Glutamatergic neuron (in vitro differentiated cells): ENCODE measurements at places on chromosomes 16 and 17.

DNA sequence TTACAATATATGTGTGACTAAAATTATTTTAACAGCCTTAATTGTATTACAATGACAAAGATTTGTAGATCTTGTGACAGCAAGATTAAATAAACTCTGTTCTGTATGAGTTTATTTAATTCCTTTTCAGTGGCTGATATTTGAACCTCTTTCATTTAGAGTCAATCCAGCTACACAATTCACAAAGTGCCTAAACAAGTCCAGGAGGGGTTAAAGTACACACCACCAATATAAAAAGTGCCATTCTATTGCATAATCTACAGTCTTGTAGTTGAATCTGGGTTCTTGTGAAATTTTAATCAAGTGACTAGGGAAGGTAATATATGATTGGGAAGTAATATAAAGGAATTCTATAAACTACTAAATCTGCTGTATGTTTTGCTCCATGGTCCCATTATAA is 3.9 kb upstream of the NFAT5 start:
- peaks cover 3% of the 10 kb centered on the region for H3K27me3 ChIP-seq
- H3K36me3 ChIP-seq: peaks cover 3% of the 10 kb centered on the region
- H3K4me1 ChIP-seq: peaks cover 10% of the 10 kb centered on the region
- no peak for DNase-seq
- no peak overlapping the region for H3K27ac ChIP-seq

DNA sequence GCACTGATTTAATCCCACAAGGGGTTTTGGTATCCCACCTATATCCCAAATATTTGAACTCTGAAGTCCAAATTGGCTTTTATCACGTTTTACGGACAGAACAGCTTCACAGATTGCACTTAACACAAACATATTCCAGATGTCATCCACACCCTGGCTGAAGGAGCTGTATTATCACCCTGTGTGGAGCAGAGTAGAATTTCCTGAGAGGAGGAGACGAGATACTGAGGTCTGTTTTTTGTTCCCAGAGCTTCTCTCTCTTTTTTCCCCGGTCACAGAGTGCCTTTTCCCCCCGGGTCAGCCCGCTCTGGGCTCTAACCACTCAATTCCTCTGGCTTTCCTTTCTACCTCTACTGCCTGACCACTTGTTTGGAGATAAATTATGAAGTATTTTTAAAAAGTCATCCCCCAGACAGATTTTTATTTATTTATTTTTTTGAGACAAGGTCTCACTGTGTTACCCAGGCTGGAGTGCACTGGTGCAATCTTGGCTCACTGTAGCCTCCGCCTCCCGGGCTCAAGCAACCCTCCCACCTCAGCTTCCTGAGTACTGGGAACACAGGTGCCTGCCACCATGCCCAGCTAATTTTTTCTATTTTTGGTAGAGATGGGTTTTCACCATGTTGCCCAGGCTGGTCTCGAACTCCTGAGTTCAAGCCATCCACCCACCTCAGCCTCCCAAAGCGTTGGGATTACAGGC is 30.7 kb downstream of the DNAH2 start:
- H3K4me3 ChIP-seq: no peak overlapping the region
- no peak for DNase-seq
- no peaks in the 10 kb centered on the region for H3K4me1 ChIP-seq
- peaks cover 5% of the 10 kb centered on the region for H3K36me3 ChIP-seq

DNA sequence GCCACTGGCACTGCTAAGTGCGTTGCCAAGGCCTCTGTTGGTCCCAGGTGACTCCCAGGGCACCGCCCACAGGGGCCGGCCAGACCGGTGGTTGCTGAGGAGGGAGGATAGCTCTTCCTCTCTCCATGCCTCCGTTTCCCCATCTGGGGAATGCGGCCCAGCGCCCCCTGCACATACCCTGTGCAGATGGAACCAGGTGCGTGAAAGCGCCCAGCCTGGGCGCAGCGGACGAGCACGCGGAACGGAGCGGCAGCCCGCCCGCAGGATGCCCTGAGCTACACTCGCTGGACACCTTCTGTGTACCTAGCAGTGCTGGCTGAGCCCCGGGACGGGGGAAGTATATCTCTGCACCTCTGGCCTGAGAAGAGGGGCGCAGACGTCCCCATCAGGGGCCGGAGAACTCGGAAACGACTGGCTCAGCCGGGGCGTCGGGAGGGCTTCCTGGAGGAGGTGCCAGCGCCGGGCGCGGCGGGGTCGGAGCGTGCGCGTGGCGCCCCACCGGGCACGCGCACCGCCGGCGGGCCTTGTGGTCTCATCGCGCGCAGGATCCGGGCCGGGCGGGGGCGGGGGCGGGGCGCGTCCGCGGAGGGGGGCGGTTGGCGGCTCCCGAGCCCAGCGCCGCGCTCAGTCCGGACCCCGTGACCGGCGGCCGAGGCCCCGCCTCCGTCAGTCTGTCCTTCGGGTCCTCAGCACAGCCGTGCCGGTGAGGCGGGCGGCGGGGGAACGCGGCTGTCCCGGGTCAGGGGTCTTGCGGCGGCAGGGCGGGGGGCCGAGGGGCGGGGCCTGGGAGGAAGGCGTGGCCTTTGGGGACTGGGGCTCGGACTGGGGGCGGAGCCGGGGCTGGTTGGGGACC is at the start of the genes CCDC78 and HAGHL:
Gene CCDC78 (minus strand): TSS at position 6 of the 853 bp plus-strand sequence. CDS start 76 bp downstream, outside the sequence.
Gene HAGHL (plus strand): TSS at position 669 of the 853 bp plus-strand sequence. CDS start 404 bp downstream, outside the sequence.
- H3K4me1 ChIP-seq: no peaks in the 10 kb centered on the region
- DNase-seq: peak; percentile 79
- H3K27ac ChIP-seq: no peak within 1 kb of the TSS
- H3K4me3 ChIP-seq: peak within 1 kb of the TSS; percentile 63
- H3K36me3 ChIP-seq: no peaks in the 10 kb centered on the region
- peaks cover 6% of the 10 kb centered on the region for H3K27me3 ChIP-seq

DNA sequence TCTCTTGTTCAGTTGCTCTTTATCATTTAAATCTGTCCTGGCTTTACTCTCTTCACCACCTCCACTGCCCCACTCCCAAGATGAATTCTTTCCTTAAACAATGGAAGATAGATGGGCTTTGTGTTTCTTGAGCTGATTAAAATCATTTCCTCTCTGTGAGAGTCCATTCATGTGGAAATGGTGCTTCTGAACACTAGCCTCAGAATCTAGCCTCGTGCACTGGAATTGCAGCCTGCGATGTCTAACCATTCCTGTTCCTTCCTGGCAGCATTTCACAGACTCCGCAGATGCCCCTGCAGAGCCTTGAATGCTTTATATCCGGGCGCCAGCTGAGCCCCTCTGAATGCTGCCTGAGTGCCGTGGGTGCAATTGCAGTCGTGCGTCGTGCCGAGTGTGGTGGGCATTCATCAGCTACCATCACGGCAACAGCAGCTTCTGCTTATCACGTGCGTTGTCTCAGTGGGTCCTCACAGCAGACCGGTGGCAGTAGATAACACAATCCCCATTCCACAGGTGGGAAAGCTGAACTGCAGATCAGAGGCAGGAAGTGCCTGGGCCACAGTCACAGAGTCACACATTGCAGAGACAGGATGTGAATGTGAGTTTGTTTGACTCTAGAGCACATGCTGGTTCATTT is 172.8 kb upstream of the WSCD1 start:
- DNase-seq: no peak
- peaks cover 9% of the 10 kb centered on the region for H3K27me3 ChIP-seq
- no peak overlapping the region for H3K4me3 ChIP-seq
- H3K27ac ChIP-seq: no peak overlapping the region
- peaks cover 22% of the 10 kb centered on the region for H3K4me1 ChIP-seq
